Activated CD8-positive, alpha-beta T cell treated with anti-CD3 and anti-CD28 coated beads, Interleukin-2, amount 10 ng/mL, durations not matched to agents 7 days and 5 days (primary cell): ENCODE measurements at places on chromosomes 16 and 17. TPM values are rescaled to one million over a fixed set of nuclear protein-coding genes. Genes with fewer than 3 reads are reported as not detected.
A peak's percentile ranks its signal among the peaks of the same experiment; 100 is the strongest.

GRCh38 chr17:43573579-43574321, 27.6 kb upstream of the ETV4 start:
- peaks cover 12% of the 10 kb centered on the region for H3K4me1 ChIP-seq
- no peaks in the 10 kb centered on the region for H3K36me3 ChIP-seq
- peaks cover 4% of the 10 kb centered on the region for H3K27me3 ChIP-seq
- no peak overlapping the region for H3K4me3 ChIP-seq
- no peak for DNase-seq

GRCh38 chr17:33514369-33514768, 221.3 kb upstream of the ASIC2 start:
- peaks cover 11% of the 10 kb centered on the region for H3K4me1 ChIP-seq
- no peak overlapping the region for H3K4me3 ChIP-seq
- H3K36me3 ChIP-seq, result peaks cover 2% of the 10 kb centered on the region
- no peak overlapping the region for H3K27ac ChIP-seq
- DNase-seq, result no peak

GRCh38 chr17:68621065-68621464, 19.9 kb upstream of the FAM20A start:
- no peak overlapping the region for H3K4me3 ChIP-seq
- no peaks in the 10 kb centered on the region for H3K4me1 ChIP-seq
- DNase-seq, result no peak
- H3K27me3 ChIP-seq, result peaks cover 28% of the 10 kb centered on the region
- no peaks in the 10 kb centered on the region for H3K36me3 ChIP-seq
- H3K27ac ChIP-seq, result no peak overlapping the region

CCL8 gene
- total RNA-seq, result not detected

- no peaks in the 10 kb centered on the region for H3K27me3 ChIP-seq
- peaks cover 16% of the 10 kb centered on the region for H3K4me1 ChIP-seq
- H3K36me3 ChIP-seq, result peaks cover 3% of the 10 kb centered on the region
- H3K4me3 ChIP-seq, result peak overlapping the region; percentile 92
- DNase-seq, result peak; percentile 46
These were observed 215.5 kb downstream of the MRTFB start for GRCh38 chr16:14286368-14287230.

GRCh38 chr17:18991531-18992315, 12.8 kb downstream of the FAM83G start:
- no peaks in the 10 kb centered on the region for H3K27me3 ChIP-seq
- DNase-seq, result no peak
- peaks cover 31% of the 10 kb centered on the region for H3K4me1 ChIP-seq
- no peak overlapping the region for H3K27ac ChIP-seq

TBC1D3B gene
- total RNA-seq, result 6.7 TPM

GRCh38 chr17:76238847-76239537, 1.3 kb downstream of the RNF157 start:
- peak overlapping the region; percentile 84 for H3K27ac ChIP-seq
- no peaks in the 10 kb centered on the region for H3K27me3 ChIP-seq
- no peak for DNase-seq
- H3K36me3 ChIP-seq, result peaks cover 49% of the 10 kb centered on the region
- H3K4me1 ChIP-seq, result peaks cover 76% of the 10 kb centered on the region

GRCh38 chr16:61323456-61323855, 712.8 kb downstream of the CDH8 start:
- no peak for DNase-seq
- H3K27ac ChIP-seq, result no peak overlapping the region
- no peak overlapping the region for H3K4me3 ChIP-seq
- no peaks in the 10 kb centered on the region for H3K27me3 ChIP-seq

TBC1D3G gene
- not detected for total RNA-seq

CRAMP1 gene
- 23.9 TPM for total RNA-seq

- H3K36me3 ChIP-seq, result no peaks in the 10 kb centered on the region
- no peak overlapping the region for H3K27ac ChIP-seq
- H3K27me3 ChIP-seq, result no peaks in the 10 kb centered on the region
- H3K4me3 ChIP-seq, result no peak overlapping the region
- no peak for DNase-seq
These were observed 372.9 kb downstream of the CDH13 start for GRCh38 chr16:82999711-83000110.

- H3K36me3 ChIP-seq, result peaks cover 70% of the 10 kb centered on the region
- H3K4me3 ChIP-seq, result no peak overlapping the region
- peaks cover 61% of the 10 kb centered on the region for H3K4me1 ChIP-seq
These were observed 2.6 kb downstream of the JMJD6 start for GRCh38 chr17:76723812-76724211.
